ENCODE measurements at places on chromosomes 7 and 10. TPM values are rescaled to one million over a fixed set of nuclear protein-coding genes. Genes with fewer than 3 reads are reported as not detected.

GRCh38 chr7:6502886-6503285 is 48.4 kb downstream of the GRID2IP start:
- no peak overlapping the region for H3K27ac ChIP-seq
- H3K36me3 ChIP-seq: no peaks in the 10 kb centered on the region
- no peaks in the 10 kb centered on the region for H3K4me1 ChIP-seq
- H3K4me3 ChIP-seq: no peak overlapping the region
- DNase-seq: no peak

DNA sequence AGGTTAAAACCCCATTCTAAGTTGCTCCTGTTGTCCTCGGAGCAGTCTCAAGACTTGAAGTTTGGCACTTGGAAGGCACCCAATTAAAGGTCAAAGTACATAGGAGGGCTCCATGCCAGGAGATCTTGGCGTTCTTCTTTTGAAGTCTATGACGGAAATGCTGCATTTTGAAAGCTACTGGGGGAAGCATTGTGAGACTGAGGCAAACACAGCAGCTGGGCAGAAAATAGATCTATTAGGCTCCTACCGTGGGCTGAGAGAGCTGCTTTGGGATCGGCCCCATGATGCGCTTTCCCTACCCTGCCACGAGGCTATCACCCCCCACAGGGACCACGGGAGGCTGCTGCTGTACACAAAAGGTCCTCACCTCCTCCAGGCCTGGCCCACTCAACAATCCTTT is 20.0 kb downstream of the KIAA1549 start:
- no peak overlapping the region for H3K4me3 ChIP-seq
- peaks cover 5% of the 10 kb centered on the region for H3K4me1 ChIP-seq
- no peak overlapping the region for H3K27ac ChIP-seq
- H3K27me3 ChIP-seq: no peaks in the 10 kb centered on the region

Gene AKR1D1
- not detected for total RNA-seq

DNA sequence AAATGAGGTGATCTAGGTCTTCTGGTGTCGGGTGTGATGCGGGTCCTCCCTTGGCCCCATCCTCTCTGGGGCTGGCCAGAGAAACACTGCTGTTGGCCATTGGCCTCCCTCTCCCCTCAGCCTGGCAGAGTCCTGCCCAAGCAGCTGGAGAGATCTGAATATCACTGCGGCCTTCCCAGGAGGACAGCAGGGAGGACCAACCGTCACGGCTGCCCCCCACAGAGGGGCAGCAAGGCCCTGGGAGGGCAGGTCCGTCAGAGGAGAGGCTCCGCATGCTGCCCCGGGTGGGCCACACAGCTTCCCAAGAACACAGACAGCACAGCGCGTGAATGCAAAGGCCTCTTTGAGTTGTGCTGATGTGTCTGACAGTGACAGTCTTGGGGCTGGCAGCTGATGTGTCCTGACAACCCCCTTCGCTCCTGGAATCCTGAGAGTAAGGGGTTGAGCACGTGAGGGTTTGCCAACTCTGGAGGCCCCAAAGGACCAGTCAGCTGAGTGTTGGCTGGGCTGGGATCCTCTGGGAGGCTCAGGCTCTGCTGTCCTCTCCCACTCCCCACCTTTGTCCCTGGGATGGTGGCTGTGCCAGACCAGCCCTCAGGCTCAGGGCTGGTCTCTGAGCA is 132.5 kb upstream of the UNC5B start:
- peaks cover 27% of the 10 kb centered on the region for H3K27me3 ChIP-seq
- H3K27ac ChIP-seq: no peak overlapping the region
- no peaks in the 10 kb centered on the region for H3K36me3 ChIP-seq
- DNase-seq: peak; percentile 75
- H3K4me3 ChIP-seq: no peak overlapping the region
- no peaks in the 10 kb centered on the region for H3K4me1 ChIP-seq

All from chondrocyte (in vitro differentiated cells).